Activated naive CD8-positive, alpha-beta T cell treated with anti-CD3 and anti-CD28 coated beads, Interleukin-2, amount 50 U/mL, for 24 hours (primary cell): ENCODE measurements at places on chromosomes 5 and 9.

- no peak for DNase-seq
These were observed 38.3 kb downstream of the SAR1B start for GRCh38 chr5:134594336-134594735.

- no peak for DNase-seq
These were observed 79.5 kb downstream of the PRRT1B start for GRCh38 chr9:131624636-131625507.

GRCh38 chr5:93331863-93332262, 249.2 kb downstream of the NR2F1-AS1 start:
- DNase-seq = no peak

- DNase-seq = no peak
These were observed 4.1 kb upstream of the CMBL start for GRCh38 chr5:10311595-10312425.

- no peak for DNase-seq
These were observed 42.2 kb upstream of the LCP2 start for GRCh38 chr5:170339780-170340167.

GRCh38 chr9:104982543-104982942, 54.6 kb upstream of the ABCA1 start:
- no peak for DNase-seq

DNA sequence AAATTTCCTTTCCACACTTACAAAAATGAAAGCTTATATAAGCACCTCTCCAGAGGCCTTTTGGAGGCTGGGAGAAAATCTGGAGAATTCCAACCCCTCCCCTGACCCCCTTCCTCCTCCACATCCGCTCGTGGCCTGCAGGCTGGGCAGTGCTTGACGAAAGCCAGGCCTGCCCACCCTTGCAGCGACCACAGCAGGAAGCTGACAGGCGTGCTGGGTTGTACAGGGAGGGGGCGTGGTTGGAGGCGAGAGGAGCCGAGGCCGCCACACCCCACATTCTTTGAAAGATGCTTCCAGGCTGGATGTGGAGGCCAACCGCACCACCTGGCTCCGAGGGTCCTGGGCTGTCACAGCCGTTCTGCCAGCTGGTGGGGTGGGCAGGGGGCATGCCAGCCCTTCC, 47.8 kb upstream of the IER5L start:
- peak; percentile 65 for DNase-seq

DNA sequence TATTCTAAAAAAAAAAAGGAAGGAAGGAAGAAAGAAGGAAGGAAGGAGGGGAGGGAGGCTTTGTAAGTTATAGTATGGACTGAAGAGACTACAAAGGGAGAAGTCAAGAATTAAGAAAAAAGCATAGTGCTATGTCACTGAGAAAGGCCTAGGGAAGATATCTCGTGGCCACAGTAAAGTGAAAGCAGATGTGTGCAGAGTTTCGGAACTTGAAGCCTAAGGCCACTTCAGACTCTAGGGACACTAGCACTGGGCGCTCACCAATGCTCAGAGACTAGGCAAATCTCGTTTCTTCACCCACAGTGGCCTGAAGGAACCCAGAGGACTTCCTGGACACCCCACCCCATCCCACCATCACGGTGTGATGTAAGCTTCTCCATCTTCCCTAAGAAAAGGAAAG, 181.4 kb upstream of the TRPM3 start:
- no peak for DNase-seq

DNA sequence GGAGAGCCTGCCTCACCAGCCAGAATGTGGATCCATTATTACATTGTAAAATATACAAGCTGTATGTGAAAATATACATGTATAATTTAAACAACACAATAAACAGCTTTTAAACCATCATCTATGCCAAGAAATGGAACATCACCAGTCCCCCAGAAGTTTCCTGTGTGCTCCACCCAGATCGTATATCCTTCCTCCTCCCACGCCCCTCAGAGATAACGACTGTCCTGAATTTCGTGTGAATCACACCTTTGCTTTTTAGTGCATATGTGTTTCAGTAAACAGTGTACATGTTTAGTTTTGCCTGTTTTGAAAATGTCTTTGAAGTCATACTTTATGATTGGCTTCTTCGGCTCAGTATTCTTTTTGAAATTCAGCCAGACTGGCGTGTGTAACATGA, 134.6 kb upstream of the MYO10 start:
- no peak for DNase-seq

- DNase-seq = no peak
These were observed 190.3 kb downstream of the TLE1 start for GRCh38 chr9:81499021-81499454.

- DNase-seq = no peak
These were observed 13.2 kb downstream of the EPB41L4B start for GRCh38 chr9:109307380-109308240.

DNA sequence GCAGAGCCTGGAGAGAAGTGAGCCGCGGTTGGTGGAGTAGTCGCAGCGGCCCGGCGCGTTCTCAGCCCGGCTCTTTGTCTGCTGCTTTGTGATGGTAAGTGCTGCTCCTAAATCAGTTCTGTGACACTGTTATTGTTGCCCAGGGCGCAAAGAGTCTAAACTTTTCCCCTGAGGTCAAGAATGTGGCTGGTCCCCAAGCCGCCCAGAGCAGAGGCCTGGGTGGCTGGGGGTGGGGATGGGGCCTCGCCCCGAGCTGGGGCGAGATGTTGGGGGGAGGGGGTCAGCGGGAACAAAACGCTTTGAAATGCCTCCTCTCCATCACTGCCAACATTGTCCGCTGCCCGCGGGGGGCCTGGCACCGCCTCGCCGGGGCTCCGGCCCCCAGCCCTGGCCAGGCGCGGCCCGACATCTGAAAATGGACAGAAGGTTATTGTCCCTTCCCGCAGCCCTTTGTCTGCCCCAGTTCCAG, 11.7 kb upstream of the CERCAM start:
- no peak for DNase-seq

DNA sequence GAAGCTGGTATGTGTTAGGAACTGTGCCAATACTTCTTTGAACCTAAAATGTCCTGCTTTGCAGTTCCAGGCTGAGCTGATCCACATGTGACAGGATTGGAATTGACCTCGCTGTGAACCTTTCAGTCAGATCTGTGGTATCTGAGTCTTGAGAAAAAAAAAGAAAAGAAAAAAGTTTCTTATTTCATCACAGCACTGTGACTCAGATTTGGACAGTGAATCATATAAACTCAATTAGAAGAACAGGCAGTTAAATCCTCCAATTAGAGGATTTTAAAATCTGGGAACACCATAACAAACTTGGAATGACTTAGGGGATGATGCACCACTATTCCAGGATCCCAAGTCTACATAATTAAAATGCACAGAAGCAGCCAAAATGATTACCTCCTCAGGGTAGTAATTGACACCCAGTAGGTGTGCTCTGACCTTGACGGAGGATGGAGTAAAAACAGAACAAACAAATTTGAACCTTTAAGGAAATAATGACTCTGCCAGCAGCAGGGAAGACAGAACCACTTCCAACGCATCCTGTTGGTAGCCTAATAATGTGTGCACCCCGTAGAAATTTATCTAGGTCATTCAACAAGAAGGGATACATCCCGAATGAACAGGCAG, 57.8 kb upstream of the RAI14 start:
- DNase-seq = no peak
